ENCODE measurements at places on chromosomes 3 and 15.

DNA sequence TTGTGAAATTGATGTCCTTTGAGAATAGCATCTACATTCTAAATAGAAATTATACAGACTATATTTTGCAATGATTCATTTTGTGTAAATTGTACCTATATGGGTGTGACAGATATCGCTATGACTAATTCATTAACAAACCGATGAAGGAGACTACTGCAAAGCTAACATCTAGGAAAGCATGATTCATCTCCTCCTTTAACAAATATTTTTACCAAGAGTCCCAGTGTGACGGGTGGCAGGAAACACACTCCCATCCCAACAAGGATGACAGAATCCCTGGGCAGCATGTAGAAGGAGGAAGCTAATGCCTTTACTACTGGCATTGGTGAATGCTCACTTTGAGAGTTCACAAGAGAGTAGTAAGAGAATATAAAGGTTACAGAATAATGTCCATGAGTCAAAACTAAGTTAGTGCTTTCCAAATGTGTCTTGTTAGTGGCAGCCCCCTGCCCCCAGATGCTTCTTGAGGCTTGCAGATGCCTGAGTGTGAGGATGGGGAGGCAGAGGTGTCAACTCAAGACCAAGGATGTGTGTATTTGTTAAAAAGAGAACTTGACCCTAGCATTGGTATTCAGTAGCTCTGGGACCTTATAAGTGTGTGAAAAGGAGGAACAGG lies 180.6 kb downstream of the FMN1 start:
- no peak for DNase-seq

GRCh38 chr3:189974359-189974758 lies 146.3 kb downstream of the P3H2 start:
- no peak for DNase-seq

GRCh38 chr3:94246171-94246570 lies 183.3 kb downstream of the NSUN3 start:
- no peak for DNase-seq

GRCh38 chr3:158539414-158540014 lies 31.5 kb upstream of the MLF1 start:
- DNase-seq: no peak

- no peak for DNase-seq
Measured at GRCh38 chr15:90029024-90029423, 27.9 kb downstream of the ZNF710 start.

- no peak for DNase-seq
Measured at GRCh38 chr15:84582583-84583157, 18.1 kb upstream of the ZSCAN2 start.

DNA sequence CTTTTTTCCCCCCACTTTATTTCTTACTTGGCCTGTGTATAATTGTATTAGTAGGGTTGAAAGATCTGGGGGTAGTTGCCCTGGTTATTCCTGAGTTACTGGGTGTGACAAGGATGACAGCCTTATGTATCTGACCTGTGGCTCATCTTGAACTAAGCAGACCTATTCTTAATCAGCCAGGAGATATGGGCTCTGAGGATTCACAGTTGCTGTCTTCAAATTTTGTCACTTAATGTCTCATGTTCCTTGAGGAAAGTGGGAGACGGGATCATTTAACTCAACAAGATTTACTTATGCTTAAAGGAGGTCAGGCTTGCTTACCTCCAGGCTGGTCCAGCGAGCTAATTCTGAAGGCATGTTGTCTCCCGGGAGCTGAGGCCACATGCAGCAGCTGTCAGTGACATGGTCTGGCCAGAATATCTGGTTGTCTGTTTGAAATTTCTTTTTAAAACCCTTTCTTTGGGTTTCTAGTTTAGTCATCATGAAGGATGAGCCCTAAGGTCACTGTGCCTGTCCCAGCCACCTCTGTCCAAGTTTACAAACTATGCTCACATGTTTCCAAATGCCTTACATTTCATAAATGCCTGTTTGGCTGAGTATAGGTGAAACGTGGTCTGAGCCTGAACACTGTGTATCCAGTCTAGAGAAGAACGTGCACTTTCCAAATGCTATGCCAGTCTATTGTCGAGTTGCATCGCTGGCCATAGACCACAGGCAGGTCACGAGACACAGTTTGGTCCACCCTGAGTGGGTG lies 26.8 kb downstream of the LRTM1 start:
- DNase-seq: no peak

DNA sequence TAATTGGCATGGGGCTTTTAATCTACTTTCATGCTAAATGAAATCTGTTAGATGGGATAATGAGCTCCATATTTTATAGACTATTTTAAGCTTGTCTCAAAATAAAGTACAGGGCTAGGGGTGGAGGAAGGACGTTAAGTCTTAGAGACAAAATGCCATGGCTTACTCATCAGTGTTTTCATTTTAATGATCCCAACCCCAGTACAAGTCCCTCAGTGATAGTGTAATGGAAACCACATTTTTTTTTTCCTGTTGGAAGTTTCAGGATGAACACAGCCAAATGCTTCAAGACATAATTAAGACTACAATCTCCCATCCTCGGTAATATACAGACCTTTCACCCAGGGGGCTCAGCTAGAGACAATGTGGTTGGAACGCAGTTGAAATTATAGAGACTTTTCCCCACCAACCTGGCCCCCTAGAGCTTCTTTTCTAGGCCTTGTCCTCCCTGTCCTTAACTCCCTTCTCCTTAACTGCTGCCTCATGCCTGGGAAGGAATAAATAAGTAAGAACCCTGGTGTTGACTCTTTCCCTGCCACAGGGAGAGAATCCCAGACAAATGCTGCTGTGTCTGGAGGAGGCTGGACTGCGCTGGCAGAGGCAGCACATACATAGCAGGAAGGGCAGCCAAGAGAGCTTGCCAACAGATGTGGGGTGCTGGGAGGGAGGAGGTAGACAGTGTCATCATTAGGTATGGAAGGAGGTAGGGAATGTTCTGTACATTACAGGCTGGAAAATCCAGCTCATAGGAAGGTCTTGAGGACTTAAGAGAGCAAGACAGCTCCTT lies 115.4 kb upstream of the ROPN1 start:
- no peak for DNase-seq

GRCh38 chr3:33077976-33078375 lies 19.0 kb downstream of the GLB1 start:
- DNase-seq: no peak

DNA sequence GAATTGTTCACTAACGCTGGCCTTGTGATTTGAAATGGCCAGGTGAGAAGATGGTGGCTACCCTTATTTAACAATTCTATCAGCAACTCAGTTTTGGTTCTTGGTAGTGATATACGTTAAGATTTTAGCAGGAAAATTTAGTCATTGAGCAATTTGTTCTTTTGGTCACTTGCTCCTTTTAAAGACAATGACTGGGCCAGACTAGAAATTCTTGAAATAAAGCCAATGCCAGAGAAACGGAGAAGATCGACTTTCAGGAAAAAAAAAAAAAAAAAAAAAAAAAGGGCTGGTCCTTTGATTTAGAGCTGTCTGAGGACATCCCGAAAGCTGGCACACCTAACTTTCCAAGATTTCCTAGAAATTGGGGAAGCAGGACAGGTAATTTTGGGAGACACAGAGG lies 178.5 kb downstream of the FNDC3B start:
- no peak for DNase-seq

DNA sequence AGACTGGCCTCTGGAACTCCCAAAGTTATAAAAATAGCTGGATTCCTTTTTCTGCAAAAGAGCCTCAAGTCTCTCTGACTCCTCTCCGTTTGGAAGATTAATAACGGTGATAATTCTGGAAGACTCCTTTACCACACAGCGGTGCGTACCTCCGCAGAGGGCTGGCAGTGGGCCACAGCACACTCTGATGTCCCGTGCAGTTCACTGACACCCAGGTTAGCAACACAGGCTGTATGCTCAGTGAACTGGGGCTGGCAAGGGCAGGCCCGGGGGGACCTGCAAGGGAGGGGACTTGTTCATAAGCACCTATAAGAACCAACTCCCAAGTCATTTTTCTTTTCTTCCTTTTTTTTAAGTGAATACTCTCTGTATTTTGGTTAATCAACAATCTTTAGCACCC lies 120.3 kb upstream of the TJP1 start:
- DNase-seq: no peak

GRCh38 chr15:71153823-71154524 lies 38.7 kb downstream of the THSD4 start:
- no peak for DNase-seq

- no peak for DNase-seq
Measured at GRCh38 chr15:87597346-87598052, 659.0 kb downstream of the NTRK3 start.

DNA sequence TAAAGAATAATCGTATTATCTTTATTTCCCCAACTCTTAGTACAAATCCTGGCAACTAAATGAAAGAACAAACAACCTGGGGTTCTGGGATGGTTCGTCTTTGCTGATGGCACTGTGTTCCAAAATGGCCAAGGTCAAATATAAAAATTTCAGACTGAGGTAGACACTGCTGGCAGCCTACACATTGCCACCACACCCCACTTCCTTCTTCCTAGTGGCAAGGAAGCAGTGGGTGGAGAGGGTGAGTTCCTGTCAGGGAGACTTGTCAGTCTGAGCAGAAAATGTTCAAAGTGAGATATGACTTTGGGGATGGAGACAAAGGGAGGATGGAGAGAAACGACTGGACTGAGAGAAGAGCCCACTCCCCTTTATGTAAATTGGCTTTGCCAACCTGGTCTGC lies 69.6 kb downstream of the LMCD1 start:
- DNase-seq: no peak

- DNase-seq: no peak
Measured at GRCh38 chr3:58353722-58354553, 21.2 kb downstream of the PXK start.

- DNase-seq: peak; percentile 7
Measured at GRCh38 chr3:66472313-66473134, 28.3 kb downstream of the LRIG1 start.

DNA sequence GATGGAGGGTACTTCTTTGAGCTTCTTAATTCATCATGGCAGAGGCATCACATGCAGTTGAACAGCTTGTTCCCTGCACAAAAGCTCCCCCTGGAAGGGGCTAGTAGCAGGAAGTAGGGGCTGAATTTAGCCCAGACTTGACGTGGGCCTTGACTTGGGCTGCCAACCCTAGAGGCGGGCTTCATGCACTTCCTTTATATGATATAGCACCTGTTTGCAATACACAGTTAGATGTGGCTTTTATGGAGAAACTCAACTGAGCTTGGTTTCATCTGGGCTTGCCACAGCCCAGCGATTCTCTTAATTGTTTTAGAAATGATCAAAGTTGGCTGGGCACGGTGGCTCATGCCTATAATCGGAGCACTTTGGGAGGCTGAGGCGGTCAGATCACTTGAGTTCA lies 33.7 kb upstream of the ADGRG7 start:
- no peak for DNase-seq

- DNase-seq: no peak
Measured at GRCh38 chr3:135452881-135453280, 512.6 kb upstream of the PPP2R3A start.

- DNase-seq: no peak
Measured at GRCh38 chr3:69864766-69865165, 125.5 kb downstream of the MITF start.

DNA sequence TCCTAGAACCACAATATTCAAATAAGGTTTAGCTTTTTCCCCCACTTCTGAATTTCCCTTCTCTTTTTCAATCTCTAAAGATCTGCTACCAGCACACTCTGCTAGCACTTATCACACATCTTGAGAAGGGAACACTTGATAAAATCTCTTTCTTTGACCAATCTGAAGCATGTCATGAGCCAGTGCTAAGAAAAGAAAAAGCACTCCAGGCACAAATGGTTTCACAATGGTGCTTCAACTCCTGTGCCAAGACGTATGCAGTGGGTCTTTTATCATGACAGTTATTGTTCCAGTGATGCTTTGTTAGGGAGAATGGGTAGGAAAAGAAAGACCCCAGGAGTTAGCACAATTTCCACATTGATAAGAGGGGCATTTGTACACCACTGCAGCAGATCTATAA lies 248.4 kb downstream of the ZNF385D start:
- no peak for DNase-seq

DNA sequence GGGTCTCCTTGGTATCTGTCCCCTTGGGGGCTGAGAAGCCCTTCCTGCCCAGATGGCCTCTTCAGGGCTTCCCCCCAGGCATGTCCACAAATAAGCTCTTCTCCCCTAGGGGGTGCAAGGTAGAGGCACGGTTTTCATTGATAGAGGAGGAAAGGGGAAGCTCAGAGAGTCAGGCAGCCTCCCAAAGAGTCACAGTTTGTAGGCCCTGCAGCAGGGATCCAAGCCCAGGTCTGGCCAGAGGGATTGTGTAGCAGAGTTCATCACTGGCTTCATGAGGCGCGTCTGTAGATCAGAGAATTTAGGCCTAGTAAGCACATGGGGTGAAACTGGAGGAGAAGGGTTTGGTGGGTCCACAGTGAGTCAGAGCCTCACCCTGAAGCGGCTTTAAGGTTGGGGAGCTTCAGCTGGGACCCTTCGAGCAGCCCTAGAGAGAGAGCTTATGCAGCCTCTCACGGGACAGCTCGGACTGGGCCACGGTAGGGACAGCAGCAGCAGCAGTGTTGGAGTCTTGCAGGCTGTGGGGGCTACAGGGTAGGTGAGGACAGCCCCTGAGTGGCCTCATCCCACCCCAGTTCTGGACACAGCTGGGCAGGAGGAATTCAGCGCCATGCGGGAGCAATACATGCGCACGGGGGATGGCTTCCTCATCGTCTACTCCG lies 37.5 kb upstream of the ESYT3 start:
- no peak for DNase-seq

DNA sequence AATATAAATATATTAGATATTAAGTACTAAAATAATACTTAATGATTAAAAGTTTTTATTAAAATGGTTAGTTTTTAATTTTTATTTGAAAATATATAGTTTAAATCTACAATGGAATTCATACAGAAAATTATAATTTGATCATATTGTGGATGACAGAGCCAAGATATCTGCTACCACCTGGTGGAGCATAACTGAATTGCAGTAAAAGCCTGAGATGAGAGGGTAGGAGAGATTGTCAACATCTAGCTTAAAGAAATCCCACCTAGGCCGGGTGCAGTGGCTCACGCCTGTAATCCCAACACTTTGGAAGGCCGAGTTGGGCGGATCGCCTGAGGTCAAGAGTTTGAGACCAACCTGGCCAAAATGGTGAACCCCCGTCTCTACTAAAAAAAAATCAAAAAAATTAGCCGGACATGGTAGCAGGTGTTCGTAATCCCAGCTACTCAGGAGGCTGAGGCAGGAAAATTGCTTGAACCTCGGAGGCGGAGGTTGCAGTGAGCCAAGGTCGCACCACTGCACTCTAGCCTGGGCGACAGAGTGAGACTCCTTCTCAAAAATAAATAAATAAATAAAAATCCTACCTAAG lies 25.1 kb upstream of the CSTA start:
- no peak for DNase-seq

DNA sequence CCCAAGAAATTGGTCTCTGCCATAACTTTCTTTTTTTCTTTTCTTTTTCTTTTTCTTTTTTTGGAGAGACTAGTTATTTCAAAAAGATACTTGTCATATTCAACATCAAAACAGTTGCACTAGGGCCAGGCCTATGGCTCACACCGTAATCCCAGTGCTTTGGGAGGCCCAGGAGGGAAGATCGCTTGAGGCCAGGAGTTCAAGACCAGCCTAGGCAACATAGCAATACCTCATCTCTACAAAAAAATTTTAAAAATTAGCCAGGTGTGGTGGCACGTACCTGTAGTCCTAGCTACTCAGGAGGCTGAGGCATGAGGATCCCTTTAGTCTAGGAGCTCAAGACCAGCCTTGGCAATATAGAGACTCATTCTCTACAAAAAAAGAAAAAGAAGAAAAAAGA lies 49.0 kb upstream of the GNB5 start:
- DNase-seq: no peak

Measured in activated T-helper 1 cell treated with Interleukin-2 at 50 U/mL for 16 hours (primary cell).